ENCODE measurements at places on chromosomes 16 and 17.

GRCh38 chr17:2191227-2191626 is 112.4 kb downstream of the SMG6 start:
- DNase-seq = no peak

DNA sequence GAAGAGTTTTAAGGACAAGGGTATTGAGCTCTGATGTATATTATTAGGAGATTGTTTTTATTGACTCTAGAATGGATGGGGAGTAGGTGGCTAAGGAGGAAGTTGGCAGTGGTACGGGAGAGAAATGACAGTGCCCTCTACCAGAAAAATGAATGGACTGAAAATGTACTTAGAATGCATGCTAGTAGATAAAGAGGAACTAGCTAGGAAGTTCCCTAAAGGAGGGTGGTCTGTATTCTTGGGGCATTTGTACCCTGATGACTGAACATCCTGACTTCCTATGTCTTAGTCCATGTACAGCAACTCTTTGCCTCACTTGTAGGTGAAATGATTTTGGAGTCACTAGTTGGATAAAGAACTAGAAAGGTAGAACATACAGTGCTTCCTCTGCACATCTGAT is 581.5 kb upstream of the RBFOX1 start:
- DNase-seq = no peak

DNA sequence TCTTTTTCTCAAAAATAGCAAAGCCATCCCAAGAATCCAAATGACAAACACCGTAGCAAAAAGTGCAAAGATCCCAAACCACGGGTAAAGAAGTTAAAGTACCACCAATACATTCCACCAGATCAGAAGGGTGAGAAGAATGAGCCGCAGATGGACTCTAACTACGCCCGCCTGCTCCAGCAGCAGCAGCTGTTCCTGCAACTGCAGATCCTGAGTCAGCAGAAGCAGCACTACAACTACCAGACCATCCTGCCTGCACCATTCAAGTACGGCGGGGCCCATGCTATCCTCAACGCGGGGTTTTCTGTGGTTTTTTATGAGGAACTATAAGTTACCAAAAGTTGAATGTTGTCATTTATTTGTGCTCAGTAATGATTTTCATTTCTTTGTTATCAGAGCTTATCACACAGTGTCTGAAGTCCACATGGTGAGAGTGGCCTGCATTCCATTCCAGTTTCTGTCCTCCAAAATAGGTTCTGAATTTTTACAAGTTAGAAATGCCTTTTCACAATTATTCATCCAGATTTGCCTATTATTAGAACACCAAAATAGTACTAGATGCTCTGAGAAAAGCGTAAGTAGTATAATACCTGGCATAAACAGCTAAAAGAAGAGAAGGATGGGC is 169.2 kb downstream of the MRTFB start:
- DNase-seq = no peak

DNA sequence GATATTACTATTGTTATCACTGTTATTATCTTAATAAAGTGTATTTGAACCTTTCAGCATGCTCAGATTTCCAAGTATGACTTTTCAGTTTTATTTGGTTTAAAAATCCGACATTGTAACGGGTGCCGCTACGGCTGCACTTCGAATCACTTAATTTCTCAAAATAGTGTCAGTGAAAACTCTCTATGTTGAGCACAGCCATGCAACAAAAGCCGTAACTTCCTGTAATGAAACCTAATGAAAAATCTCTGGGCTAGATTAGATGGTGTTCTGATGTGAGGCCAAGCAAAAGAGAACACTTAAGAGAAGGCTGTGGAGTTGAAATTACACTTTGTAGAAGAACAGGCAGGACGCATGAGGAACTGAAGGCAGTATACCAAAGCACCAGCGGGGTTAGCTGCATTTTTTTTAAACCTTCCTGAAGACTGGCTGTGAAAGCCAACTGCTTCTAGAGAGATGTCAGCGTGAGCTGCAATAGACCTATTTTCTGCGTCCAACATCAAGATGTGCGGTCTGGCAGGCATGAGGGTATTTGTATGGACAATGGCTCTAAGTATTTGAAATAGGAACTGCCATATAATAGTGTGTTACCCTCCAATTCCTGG is 1545.0 kb upstream of the GOT2 start:
- DNase-seq = no peak

- no peak for DNase-seq
These were observed 10.9 kb upstream of the SPNS3 start for GRCh38 chr17:4422864-4423263.

DNA sequence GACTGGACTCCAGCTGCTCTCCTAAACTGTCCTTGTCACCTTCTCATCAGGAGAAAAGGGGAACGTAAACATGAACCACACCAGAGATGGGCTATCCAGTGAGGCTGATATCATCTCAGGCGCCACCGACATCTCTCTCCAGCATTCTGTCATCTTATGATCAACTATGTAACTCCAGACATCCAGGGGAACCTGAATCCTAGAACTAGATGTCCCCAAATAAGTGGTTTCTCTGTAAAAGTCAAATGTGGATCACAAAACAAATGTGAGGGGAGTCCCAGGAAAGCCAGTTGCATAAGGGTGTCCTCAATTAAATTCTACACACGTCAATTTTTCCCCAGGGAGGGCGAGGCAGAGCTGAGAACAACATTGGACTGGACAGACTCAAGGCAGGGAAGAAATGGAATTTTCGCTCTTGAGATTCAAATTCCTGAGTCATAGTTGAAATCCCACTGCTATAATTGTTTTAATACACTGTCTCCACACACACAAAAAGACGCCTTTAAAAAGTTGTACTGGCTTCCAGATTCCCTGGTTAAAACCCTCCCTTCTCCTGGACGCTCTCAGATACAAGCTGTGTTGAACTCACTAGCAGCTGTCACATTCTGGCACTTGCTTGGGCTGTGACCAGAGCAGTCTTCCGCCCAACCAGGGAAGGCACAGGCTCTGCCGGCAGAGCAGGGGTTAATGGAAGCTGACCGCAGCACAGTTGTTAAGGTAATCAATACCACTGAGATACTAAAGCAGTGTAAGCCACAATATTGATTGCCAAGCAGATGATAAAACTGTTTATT is 62.6 kb downstream of the ZFHX3 start:
- no peak for DNase-seq

DNA sequence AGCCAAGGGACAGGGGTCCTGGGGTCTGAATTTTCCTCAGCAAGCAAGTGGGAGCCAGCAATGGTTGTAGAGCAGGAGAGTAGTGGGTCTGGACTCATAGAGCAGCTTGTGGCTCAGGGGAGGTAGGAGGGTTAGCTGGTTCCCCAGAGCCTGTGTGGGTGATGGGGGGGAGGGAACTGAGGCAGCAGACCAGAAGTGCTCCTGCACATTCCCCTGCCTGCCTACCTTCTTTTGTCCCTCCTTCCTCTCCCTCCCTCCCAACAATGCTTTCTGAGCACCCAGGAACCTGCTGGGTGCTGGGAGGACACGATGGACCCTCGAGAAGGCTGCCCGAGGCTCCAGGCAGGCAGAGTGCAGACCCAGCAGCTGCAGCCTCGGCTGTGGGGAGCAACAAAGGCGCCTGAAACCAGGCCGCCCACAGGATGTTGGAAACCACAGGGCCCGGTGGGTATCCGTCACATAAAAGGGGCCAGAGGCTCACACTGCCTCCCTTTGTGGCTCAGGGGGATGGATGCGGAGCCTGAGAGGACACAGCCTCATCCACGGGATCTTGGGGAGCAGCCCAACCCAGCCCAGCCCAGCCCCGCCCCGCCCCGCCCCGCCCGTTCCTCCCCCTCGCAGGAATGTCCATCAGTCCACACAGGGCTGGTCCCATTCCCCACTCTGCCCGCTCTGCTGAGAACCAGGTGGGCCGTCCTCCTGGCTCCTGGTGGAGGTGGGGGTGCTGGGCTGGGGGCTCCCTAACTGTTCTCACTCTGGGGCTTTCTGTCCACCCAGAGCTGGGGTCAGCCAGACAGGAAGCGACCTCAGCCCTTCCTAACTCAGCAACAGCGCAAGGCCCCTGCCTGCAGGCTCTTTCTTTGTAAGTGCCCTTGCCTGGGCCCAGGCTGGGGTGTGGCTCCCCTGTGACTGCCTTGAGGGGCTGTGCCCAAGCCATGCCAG is 1.7 kb upstream of the NLRC3 start:
- DNase-seq = no peak

- DNase-seq = no peak
These were observed 29.5 kb downstream of the PMFBP1 start for GRCh38 chr16:72142476-72142875.

- no peak for DNase-seq
These were observed 26.4 kb upstream of the NXPH3 start for GRCh38 chr17:49549311-49549605.

GRCh38 chr17:15981208-15981607 is 18.3 kb downstream of the ZSWIM7 start:
- no peak for DNase-seq

DNA sequence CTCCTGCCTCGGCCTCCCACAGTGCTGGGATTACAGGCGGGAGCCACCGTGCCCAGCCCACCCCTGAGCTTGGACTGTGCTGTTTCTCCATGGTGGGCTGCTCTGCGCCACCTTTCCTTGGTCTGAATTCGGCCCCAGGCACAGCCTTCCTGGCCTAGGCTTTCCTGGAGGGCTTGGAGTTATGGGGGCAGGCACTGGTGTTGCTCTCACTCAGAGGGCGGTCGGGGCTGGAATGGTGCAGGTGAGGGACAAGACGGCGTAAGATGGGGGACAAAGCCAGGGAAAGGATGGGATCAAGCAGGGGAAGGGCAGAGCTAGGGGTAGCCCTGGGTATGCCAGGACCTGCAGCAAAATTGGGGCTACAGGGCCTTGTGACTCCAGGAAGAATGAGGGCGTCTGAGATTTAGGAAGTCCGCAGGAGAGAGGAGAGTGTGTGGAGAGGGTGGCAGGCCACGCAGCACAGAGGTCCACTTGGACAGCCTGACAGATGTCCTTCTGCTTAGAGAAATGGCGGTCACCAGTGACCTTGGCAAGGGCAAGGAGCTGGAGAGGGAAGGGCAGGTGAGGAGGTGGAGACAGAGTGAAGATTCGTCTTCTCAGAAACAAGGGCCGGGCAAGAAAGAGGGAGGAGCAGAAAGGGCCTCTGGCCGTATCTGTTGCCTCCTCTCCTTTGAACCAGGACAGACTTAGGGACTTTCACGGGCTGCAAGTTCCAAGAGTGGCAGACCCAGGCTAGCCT is 1.6 kb upstream of the ATP6V0C start:
- DNase-seq = no peak

DNA sequence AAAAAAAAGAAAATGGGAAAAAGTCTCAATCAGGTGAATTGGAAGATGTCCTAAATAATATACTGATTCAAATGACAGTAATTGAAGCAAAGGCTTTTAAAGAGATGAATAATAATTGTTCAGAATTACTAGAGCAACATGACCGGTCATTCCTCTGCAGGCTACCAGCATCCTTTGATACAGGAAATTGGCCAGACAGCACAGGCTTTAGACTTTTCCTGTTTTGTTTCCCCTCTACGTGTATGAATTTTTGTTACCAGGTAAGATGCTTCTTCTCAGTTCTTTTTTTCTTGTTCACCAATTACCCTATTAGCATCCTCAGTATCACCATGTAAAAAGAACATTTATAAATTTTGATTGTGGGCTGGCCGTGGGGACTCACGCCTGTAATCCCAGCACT is 77.5 kb downstream of the RPGRIP1L start:
- no peak for DNase-seq

GRCh38 chr17:50986989-50987660 is 121.0 kb upstream of the TOB1 start:
- no peak for DNase-seq

DNA sequence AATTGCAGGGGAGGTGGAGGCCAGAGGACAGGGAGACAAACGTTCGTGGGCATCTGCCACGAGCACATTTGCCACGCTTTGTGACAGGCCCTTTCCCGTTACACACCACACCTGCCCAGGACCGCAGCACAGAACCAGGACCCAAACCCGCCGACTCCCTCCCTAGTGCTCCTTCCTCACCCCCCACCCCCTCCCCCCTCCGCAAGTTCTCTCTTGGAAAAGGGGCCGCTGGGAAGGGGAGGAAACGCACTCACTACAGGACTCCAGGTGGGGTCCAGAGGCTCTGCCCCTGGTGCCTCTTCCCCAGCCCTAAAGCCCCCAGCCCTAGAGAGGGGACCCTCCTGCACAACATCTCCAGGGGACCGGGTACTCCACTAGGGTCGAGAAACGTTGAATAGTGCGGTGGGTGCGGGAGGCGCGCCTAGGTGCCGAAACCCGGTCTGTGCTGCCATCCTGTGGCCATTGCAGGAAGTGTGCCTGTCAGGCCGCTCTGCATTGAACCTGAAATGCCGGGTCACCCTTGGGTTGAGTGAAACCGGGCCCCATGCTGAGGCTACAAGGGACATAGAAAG is 21.9 kb upstream of the EIF1 start:
- DNase-seq = peak; percentile 66

DNA sequence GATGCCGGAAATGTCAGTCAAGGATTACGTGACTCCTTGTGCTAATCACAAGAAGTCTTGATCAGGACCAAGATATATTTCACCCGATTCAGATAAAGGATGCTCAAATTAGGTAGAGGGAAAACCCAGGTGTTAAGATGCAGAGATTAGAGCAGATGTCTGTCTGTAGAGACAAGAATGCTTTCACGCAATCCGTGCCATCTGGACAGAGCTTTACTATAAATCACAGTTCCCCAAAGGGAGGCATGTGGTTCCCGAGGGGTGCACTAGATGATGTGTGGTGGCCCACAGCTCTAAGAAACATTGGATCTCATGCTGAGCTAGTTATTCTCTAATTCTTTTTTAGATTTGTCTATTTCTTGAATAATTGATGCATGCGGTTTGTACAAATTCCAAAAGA is 9.8 kb upstream of the MAP3K14 start:
- no peak for DNase-seq

- no peak for DNase-seq
These were observed 200.0 kb upstream of the CDH5 start for GRCh38 chr16:66166490-66166889.

DNA sequence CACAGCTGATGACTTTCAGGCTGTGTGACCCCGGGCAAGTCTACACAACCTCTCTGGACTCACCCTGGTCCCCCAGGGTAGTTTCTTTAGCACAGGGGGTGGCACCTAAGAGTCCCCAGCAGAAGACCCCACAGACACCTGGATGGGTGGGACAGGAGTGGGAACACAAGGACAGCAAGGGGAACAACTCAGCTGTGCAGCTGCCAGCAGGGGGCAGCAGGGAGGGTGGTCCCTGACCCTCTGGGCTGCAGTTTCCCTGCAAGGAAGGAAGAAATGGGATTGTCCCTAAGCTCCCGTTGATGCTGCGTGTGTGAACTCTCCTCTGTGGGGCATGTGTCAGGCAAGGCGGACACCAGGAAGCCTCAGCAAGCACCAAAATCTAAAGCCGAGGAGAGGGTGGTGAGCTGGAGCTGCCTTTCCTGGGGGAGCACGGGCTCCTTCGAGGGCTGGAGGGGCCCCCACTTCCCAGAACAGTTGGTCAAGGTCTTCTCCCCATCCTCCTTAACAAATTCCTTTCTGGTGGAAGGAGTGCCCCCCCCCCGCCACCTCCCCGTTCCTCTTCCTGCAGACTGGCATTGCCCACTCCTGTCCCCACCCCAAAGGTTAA is 24.1 kb upstream of the CDH5 start:
- DNase-seq = no peak

Data from SHP77 treated with DMSO at 0.1 percent for 48 hours (cell line).